ENCODE measurements at places on chromosomes 2 and 18. TPM values are rescaled to one million over a fixed set of nuclear protein-coding genes. Genes with fewer than 3 reads are reported as not detected.

DNA sequence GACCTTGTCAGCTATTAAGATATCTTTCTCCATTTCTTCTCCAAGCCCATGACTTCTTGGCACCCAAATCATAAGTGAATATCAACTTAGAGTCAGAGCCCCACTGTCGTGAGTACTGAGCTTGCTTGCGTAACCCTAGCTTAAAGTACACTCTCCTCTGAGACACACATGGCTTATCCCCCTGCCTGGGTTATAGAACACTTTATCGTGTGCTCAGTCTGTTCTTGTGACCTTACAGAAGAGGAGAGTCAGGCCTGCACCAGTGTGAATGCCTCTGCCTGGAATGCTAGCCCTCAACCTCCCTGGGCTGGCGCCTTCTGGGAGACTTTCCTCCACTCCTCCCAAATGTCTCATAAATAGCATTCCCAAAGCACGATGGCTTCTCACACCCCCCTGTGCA, 79.3 kb downstream of the CEP192 start:
- DNase-seq, result no peak

The ITGAV gene
- 138 TPM for total RNA-seq

GRCh38 chr2:181715033-181715630, 34.8 kb upstream of the NEUROD1 start:
- peak; percentile 54 for DNase-seq

DNA sequence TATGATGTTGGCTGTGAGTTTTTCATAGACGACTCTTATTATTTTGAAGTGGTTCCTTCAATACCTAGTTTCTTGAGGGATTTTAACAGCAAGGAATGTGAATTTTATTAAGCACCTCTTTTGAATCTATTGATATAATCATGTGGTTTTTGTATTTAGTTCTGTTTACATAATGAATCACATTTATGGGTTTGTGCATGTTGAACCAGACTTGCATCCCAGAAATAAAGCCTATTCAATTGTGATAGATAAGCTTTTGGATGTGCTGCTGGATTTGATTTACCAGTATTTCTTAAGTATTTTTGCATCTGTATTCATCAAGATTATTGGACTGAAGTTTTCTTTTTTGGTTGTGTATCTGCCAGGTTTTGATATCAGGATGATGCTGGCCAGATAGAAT, 131.6 kb upstream of the SCN7A start:
- no peak for DNase-seq

DNA sequence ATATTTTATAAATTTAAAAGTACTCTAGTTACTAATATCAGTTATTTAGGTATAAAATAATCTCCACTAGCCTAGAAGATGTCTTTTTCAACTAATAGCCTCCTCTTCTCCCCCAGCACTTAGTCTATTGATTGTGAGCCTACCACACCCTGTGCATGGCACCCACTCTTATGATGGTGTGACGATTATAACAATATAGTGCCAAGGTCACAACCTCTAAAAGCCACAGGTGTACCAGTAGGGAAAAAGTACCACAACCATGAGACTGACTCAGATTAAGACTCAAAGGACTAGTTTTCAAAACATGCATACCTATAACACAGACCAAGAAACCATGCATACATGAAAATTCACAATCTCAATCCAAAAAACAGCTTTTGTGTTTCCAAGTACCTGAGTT, 27.6 kb downstream of the THADA start:
- no peak for DNase-seq

The GCA gene
- total RNA-seq, result 32.5 TPM

The OR6B2 gene
- total RNA-seq, result not detected

- DNase-seq, result no peak
Observed at GRCh38 chr18:32261003-32261402, 71.2 kb downstream of the MEP1B start.

The LIMS1 gene
- total RNA-seq, result 100 TPM
